D341Med (cell line): ENCODE measurements at places on chromosomes 7 and 10.

- no peak for DNase-seq
Measured at GRCh38 chr7:147276783-147277370, 1160.3 kb downstream of the CNTNAP2 start.

GRCh38 chr7:26293569-26294308, 2.1 kb downstream of the SNX10 start:
- no peak for DNase-seq

DNA sequence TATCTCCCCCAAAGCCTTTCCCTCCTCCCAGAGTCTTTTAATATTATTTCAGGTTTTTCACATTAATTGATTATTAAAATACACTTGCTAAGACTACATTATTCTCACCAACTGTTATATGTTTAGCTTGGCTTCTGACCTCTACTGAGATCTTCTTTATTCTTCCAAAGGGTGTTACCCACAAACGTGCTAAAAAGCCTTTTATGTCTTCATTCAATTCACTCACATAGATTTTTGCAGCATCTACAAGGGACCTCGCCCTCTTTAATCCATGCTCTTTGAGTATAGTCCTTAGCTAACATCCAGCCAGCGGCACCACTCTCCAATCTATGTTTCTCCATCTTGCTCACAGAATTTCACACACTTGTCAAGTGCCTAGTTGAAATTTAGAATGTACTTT, 115.9 kb downstream of the HIPK2 start:
- no peak for DNase-seq

DNA sequence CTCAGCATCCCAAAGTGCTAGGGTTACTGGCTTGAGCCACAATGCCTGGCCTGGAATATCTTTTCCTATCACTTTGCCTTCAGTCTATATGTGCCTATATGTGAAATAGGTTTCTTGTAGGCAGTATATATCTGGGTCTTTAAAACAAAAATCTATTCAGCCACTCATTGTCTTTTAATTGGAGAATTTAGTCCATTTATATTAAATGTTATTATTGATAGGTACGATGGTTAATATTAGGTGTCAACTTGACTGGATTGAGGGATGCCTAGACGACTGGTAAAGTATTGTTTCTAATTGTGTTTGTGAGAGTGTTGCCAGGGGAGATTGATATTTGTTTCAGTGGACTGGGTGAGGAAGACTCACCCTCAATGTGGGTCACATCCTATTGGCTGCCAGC, 73.4 kb downstream of the FBXL13 start:
- DNase-seq: no peak

DNA sequence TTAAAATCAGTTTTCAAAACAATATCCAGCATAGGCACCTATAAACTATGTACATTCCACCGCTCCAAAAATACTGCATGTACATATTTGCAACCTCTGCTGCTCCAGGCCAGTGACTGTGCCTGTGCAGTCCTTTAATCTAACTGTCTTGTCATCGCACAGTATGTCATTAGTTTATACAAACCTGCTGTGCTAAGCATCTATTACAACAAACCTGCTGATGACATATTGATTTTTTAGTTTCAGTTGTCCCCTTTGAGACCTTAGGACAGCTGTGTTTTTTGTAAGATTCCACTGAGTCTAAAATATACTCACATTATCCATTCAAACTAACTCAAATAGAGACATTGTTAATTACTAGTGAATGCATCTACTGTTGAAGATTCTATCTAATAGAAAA, 33.1 kb downstream of the SEMA3C start:
- DNase-seq: no peak

GRCh38 chr10:10830293-10830986, 187.2 kb upstream of the CELF2 start:
- no peak for DNase-seq
